ENCODE measurements at places on chromosomes 4 and X.

DNA sequence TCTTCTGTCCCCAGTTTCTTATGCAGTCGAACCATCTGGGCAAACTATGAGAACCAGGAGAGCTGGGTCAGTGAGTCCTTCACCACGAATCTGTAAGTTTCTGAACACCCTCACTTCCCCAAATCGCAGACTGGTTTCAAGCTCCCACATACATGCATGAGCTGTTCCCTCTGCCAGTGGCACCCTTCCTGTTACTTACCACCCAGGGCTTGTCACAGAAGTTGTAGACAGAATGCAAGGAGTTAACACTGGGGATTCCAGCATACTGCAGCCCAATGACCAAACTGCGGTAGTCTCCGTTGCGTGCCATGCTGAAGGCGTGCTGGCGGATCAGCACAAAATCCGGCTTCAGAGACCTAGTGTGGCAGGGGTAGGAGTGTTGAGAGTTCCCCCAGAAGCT, 14.6 kb downstream of the SYN1 start:
- DNase-seq: no peak

- DNase-seq: no peak
Measured at GRCh38 chrX:151984328-151984727, 9.9 kb upstream of the GABRE start.

GRCh38 chr4:80036949-80037685, 35.9 kb downstream of the ANTXR2 start:
- DNase-seq: no peak

GRCh38 chr4:153514001-153514526, 47.9 kb downstream of the TMEM131L start:
- no peak for DNase-seq

GRCh38 chr4:76607846-76608245, 172.8 kb downstream of the SHROOM3 start:
- DNase-seq: no peak

DNA sequence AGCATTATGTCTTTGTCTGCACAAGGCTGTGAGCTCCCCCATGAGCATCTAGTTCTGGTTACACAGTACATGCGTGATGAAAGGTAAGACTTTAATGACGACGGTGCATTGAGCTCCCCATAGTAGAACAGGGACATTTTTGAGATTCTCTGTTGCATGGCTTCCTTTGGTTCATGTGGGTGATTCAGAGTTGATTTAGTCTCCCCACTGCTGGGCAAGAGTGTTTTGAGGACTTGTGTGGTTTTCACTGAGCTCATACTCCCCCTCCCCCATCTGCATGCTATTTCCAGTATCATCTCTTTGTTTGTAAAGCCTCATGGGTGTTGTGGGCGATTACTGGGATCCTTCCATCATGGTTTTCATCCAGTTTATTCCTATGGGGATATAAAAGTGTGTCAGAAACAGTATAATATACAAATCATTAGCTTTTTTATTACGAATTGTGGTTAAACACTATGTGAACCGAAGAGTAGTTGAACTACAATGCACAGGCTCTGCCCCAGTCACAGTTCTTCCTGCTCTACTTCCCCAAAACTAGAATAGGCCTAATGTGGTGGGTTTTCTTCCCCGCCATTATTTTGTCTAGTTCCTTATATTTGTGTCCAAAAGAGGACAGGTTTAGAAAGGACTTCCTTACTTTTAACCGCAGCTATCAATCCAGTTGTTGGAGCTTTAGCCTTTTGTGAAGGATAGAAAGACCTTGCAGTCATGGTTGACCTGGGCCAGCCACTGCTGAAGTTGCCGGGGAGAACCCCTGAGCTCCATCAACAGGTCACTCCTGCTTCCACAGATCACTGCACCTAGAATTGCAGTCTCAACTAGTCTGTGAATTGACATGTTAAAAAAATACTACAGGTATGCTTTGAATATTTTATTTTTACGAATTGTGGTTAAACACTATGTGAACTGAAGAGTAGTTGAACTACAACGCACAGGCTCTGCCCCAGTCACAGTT, 30.4 kb downstream of the KIT start:
- DNase-seq: no peak

DNA sequence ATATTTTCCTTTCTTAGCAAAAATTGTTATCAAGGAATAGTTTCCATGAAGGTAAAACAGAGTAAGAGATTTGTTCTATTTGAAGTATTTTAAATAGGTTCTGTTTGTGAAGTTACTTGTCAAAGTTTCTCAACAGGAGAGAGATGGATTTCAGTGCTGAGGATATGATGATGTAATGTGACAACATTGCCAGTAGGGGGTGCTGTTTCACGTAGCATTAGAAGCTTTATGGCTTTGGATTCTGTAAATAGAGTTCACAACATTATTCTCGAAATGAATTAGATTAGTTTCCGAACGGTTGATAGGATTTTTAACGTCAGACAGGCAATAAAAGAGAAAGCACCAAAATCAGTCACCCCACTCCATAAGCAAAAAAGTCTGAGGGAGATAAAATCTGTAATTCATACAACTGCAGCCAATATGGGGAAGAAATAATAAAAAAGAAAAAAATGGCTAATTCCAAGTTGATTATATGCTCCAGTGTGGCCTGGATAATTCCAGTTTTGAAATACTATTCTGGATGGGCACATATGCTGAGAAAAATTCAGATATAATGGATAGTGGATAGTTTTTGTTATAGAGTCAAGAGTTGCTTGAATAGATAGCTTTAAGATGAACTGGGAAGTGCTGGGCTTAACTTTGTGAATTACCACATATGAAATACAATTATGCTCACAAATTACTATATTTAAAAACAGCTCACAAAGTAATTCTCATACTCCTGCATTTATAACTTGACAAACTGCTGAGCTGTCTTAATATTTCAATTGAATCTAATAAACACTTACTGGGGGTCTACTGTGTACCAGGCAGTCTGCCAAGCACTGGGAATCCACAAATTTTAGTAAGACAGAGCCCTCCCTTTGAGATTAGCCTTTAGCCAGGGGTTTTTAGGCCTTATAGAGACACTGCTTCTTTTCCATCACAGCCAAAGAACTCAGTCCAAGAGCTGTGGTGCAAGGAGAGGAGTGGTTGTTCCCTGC, 109.1 kb downstream of the GPAT3 start:
- DNase-seq: peak; percentile 36

DNA sequence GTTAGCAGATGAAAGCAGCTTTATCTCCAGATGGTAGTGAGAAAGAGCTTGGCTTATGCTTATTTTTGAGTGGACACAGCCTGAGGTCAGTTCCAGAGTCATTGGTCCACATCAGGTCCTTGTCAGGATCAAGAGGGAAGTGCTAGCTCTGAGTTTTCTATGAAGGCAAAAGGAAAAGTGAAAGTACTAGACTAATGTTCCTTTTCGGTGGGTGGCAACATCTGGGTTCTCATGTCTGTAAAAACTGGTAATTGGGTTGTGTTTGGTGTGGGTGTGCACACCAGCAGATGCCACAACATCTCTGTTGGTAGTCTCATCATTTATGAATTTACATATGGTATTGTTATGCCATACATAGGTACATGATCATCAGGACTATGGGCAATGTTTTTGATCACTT, 210.5 kb downstream of the PWWP3B start:
- DNase-seq: no peak
